Activated B cell treated with CpG ODN at 0.5 μM for 24 hours (primary cell): ENCODE measurements at places on chromosomes 6 and 20.
A peak's percentile ranks its signal among the peaks of the same experiment; 100 is the strongest.

- no peak for DNase-seq
Measured at GRCh38 chr6:149132336-149132735, 185.2 kb upstream of the TAB2 start.

- peak; percentile 45 for DNase-seq
Measured at GRCh38 chr6:45663251-45664221, 285.8 kb upstream of the SUPT3H start.

DNA sequence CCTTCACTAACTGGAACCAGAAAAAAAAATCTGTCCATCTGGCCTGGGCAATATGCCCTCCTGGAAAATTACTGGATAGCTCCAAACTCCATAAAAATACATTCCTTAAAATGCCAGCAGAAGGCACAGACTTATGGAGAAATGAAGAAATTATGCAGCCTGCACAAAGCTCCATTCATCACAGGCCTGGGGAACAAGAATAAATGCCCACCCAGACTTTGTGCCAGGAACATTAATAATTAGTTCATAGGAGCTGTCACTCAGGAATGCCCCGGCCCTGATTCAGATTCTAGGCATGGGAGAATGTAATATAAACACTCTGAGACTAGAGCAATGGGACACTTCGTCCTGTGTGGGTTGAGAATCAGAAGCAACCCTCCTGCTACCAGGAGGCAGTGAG, 199.3 kb downstream of the OTOR start:
- no peak for DNase-seq

- no peak for DNase-seq
Measured at GRCh38 chr6:104955927-104956730, 778 bp upstream of the LIN28B start.

DNA sequence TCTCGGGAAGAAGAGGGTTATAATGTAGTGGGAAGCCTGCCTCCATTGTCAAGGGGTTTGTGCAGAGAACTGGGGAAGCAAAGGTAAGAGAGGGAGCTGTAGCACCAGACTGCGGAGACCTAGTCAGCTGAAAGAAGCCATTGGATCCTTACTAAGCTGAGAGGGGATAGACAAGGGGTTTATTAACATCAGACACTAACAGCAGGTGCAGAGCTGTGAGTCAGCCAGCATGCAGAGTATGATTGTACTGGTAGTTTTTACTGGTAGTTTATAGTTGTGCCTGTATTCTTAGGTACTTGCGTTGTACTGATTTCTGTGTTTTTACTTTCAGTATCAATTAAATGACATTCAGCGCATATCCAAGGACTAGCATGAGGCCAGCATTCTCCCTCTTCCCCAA, 17.8 kb upstream of the COL19A1 start:
- no peak for DNase-seq

DNA sequence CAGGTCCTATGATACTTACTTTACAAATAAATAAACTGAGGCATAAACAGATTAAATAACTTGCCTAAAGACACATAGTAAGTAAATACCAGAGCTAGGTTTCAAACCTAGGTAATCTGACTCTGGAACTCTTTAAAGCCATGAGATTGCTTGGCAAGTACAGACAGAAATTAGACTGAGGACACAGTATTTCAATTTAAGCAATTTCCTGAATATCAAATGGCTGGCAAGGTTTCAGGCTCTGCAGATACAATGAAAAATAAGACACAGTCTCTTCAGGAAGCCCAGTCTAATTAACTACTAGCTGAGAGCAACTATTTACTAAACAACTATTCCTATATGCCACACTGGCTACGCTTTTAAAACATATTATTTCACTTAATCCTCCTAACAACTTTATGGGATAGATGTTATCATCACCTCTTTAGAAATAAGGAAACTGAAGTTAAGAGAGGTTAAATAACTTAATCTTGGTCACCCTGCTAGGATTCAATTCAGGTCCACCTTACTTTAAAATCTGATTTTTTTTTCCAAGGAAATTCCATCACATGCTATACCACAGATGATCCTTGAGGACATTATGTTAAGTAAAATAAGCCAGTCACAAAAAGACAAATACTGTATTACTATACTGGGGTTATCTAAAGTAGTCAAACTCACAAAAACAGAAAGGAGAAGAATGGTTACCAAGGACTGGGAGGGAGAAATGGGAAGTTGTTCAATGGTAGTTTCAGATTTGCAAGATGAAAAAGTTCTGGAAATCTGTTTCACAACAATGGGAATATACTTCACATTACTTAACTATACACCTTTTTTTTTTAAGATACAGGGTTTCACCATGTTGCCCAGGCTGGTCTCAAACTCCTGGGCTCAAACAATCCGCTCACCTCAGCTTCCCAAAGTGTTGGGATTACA, 4.1 kb downstream of the TRPC4AP start:
- DNase-seq = no peak

- no peak for DNase-seq
Measured at GRCh38 chr6:51199105-51199552, 380.5 kb downstream of the TFAP2B start.

GRCh38 chr6:150549007-150549406, 50.7 kb upstream of the PLEKHG1 start:
- no peak for DNase-seq

GRCh38 chr6:101114703-101115102, 233.6 kb upstream of the ASCC3 start:
- no peak for DNase-seq

DNA sequence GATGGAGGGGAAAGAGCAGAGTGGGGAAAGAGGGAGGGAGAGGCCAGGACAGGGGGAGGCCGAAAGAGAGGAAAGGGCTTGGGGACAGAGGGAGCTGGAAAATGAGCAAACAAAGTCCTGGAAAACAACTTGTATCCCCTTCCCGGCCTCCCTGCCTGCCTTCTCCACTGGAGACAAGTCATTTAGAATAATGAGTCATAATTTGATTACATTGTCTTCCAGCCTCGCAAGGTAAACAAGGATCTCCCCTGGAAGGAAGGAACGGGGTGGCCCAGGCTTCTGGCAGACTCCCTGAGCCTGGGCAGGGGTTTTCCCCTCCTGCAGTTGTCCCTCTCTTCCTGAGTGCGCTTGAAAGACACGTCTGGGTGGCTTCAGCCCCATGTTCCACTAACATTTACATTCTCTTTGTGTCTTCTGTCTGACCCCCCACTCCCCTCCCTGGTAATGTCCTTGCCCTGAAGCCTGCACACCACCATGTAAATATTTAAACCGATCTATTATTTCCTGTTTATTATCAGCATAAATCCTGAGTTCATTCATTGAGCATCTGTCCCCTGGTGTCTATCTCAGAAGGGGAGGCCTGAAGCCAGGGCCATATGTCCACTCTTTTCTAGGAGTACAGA, 12.1 kb upstream of the MRPS18A start:
- DNase-seq = no peak

DNA sequence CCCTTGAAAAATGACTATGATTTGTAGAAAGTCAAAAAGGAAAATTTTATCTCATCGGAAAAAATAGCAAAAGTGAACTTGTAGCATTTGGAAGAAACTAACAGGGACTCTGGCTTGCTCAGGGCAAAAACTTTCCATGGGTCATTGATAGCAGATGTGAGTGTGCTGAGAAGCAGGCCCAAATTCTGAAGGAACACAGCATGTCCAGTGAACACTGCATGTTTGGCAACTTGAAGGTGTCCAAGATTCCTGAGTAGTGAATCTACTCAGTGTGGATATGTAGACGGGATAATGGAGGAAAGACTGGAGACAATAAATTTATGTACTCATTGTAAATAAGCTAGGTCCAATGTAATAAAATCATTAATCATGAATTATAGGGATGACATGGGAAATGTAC, 8.2 kb downstream of the SLC17A2 start:
- no peak for DNase-seq

DNA sequence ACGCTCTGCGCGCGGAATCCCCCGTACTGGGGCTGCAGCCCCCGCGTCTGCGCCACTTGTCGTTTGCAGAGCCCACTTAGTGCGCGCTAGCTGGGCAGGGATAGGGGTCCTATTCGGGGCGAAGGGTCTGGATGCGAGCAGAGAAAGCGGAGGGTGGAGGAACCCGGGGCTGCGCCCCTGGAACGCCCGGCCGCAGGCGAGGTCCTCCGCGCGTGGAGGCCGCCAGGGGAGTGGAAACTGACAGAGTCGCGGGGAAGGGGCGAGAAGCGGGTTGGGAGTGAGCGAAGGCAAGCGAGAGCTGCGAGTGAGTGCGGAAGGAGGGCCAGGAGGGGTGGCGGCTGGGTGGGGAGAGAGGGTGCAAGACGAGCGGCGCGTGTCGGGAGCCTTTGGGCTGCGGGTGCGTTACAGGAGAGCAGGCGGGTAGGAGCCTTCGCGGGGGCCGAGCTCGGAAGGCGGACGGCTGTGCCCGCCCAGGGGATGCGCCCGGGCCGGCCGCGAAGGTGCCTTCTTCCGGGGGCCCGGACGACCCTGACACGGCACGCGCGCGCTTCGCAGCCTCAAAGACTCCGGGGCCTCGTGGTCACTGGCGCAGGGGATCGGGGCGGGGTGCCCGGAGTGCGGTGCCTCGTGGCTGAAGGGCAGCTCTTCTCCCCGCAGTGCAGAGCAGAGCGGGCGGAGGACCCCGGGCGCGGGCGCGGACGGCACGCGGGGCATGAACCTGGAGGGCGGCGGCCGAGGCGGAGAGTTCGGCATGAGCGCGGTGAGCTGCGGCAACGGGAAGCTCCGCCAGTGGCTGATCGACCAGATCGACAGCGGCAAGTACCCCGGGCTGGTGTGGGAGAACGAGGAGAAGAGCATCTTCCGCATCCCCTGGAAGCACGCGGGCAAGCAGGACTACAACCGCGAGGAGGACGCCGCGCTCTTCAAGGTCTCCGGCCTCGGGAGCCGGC, 1.2 kb downstream of the IRF4 start:
- DNase-seq = peak; percentile 44

- no peak for DNase-seq
Measured at GRCh38 chr6:33857932-33858475, 54.2 kb upstream of the MLN start.

DNA sequence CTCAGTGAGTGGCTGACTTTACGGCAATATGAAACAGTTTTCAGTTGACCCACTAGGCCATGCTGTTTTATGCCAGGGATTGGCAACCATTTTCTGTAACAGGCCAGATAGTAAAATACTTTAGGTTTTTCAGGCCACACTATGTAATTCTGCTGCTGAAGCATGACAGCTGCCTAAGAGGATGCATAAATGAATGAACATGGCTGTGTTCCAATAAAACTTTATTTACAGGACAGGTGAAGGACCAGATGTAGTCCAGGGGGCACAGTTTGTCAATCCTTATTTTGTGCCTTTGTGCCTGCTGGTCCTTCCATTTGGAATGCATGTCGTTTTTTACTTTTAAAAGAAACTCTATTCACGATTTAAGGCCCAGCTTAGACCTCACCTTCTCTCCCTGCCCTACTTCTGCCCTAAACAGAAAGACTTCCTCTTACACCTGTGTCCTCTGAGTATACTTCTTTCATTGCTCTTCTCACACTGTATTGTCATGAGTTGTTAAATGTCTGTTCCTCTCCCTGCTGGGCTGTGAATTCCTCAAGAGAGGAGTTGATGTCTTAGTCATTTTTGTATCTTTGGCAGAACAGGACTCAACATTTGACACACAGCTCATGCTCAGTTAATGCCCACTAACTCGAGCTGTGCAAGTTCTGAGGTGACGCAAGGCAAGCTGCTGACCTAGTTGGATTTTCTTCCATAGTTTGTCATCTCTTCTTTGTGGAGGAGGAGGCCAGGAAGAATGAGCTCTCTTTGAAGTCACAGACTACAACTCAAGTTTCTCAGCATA, 90.1 kb upstream of the MAP7 start:
- DNase-seq = no peak

- no peak for DNase-seq
Measured at GRCh38 chr6:116102873-116103272, 2.2 kb downstream of the NT5DC1 start.
